ENCODE measurements at places on chromosomes 2 and 18.

GRCh38 chr2:73112026-73112912 lies 479 bp downstream of the RAB11FIP5 start:
- no peak for DNase-seq

- DNase-seq: no peak
These were observed 86.6 kb downstream of the SOWAHC start for GRCh38 chr2:109700680-109701274.

DNA sequence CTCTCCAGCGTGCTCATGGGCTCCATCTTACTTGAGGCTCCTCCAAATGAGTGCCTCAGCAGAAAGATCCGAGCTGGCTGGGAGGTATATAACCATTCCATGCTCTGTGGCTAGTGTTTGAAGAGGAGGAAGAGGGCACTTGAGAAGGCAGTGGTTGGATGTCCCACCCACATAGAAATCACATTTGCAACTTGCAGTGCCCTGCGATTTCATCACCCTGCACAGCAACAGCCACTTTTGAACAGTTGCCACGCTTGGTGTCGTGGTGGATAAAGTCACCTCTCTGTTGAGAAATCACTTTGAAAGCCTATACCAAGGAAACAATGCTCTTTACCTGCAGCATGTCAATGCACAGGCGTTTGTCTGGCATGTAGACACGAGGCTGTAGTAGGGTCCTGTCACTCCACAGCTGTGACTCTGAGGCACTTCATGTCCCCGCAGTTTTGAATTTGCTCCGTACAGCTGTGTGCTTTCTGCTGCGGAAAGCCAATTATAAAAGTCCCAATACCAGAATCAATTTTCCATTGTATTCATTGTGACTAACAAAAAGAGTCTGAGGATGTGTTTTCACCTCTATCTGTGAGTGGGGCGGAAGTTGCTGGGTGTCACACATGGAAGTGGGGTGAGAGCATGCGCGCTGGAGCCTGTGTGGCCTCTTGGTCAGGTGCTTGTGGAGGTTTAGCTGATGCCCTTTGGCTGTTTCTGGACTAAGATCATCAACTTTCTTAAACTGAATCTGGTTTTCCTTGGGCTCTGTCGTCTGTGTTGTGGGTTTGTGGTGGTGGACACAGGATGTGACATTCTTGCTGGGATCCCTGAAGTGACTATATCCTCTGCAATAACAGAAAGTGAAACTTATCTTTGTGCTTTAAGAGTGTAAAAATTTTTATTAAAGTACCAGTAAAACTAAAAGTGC lies 2.8 kb downstream of the CNDP2 start:
- DNase-seq: peak; percentile 7

- peak; percentile 47 for DNase-seq
These were observed 30.1 kb upstream of the EPC2 start for GRCh38 chr2:148614322-148615049.

DNA sequence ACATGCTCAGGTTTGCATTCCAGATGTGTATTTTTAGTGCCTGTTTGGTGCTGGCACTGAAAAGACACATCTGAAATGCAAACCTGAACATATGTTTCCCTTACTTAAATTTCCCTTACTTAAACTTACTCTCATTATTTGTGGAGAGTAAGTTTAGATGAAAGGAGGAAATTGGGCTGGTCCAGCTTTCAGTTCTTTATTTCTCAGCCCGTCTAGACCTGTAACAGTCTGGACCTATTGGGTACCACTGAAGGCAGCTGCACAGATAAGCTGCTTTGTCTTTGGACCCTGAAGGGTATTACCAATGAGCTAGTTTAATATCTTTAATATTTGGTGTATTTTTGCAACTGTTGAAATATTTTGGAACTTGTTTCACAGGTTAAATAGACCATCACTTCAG lies 17.0 kb upstream of the DSG3 start:
- DNase-seq: no peak

DNA sequence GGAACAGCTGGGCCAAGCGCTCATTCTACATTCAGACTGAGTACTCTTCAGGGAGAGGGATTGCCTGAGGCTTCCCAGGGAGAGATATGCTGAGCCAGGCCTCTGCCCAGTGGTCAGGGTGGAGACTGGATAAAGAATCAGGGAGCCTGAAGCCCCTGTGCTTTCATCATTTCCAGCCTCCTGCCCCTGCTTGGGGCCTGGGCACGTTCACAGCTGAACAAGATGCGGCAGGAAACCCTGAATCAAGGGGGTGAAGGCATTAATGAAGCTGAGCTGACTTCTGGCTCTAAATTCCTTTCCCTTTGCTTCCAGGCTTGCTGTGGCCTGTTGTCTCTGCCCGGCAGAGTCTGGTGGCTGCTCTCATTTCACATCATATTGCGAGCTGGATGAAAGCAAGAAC lies 35.0 kb downstream of the RPL37A start:
- DNase-seq: no peak

DNA sequence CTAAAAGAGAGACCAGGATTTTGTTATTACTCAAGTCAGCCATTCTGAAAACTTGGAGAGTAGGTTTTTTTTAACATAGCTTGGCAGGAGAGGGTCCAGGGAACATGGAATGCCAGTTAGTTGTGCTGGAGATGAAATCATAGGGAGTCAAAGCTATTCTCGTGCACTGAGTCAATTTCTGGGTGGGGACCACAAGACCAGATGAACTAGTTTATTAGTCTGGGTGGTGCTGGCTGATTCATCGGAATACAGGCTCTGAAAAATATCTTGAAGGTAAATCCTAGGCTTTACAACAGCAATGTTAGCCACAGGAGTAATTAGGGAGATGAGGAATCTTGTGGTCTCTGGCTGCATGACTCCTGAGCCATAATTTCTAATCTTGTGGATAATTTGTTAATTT lies 921.4 kb downstream of the TRIB2 start:
- no peak for DNase-seq

GRCh38 chr2:105626966-105627340 lies 117.8 kb upstream of the NCK2 start:
- DNase-seq: no peak

DNA sequence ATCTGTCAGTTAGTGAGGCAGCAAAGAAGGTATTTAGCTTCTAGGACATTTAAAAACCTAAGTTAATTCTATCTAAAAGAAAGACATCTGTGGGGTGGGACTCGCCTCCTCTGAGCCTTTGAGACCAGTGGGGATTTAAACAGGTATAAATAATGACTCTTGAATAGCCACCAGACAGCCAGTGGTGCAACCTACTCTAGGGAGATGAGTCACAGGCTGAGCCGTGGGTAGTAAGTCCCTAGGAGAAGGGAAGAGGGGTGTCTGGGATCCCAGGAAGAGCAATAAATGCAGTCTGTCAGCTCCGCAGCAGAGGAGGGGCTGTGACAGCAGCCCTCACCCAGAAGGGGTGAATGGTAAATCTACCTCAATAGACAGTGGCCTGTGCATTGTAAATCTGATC lies 43.1 kb upstream of the GALNT3 start:
- no peak for DNase-seq

DNA sequence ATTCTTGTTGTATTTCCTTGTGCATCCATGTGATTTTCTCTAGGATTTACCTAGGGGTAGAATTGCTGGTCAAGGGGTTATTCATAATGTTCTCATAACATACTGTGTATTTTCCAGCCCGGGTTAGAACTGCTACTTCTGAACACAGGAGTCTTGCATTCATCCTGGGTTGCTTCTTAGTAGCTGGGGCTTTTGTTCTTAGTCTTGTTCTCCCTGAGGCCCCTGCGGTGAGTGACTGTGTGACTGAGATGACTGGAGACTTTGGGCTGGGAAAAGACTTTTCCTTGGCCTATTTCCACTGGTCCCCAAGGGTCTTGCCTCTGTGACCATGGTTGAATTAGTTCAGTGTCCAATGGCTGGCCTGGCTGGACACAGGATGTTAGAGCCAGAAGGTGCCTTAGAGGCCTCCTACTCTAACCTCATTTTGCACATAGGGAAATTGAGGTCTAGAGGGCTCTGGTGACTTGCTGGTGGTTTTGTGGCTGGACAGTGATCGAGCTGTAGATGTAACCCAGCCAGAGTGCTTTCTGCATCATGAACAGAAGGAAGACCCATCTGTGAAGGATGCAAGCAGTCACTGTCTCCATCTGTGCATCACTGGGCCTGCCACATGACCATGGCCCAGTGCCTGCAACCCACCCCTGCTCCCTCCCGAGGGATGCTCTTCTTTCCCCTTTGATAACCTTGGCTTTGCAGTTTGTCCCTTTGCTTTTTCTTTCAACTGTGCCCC lies 233.3 kb downstream of the FHOD3 start:
- no peak for DNase-seq

GRCh38 chr2:202495230-202495604 lies 119.1 kb downstream of the BMPR2 start:
- DNase-seq: no peak

- no peak for DNase-seq
These were observed 724 bp downstream of the NMS start for GRCh38 chr2:100470898-100471514.

Data from SIG-M5 (cell line).